Inflammatory macrophage (primary cell): ENCODE measurements at places on chromosomes 2 and 18.

- peak; percentile 9 for DNase-seq
Measured at GRCh38 chr2:15730545-15731212, 139.0 kb downstream of the DDX1 start.

- DNase-seq, result peak; percentile 68
Measured at GRCh38 chr2:7057865-7058400, 140.7 kb downstream of the RNF144A start.

GRCh38 chr18:26511339-26512071 lies 36.8 kb downstream of the KCTD1 start:
- DNase-seq, result no peak

- no peak for DNase-seq
Measured at GRCh38 chr2:28352610-28353195, 40.0 kb upstream of the FOSL2 start.

GRCh38 chr2:238978497-238978896 lies 130.6 kb downstream of the TWIST2 start:
- no peak for DNase-seq

DNA sequence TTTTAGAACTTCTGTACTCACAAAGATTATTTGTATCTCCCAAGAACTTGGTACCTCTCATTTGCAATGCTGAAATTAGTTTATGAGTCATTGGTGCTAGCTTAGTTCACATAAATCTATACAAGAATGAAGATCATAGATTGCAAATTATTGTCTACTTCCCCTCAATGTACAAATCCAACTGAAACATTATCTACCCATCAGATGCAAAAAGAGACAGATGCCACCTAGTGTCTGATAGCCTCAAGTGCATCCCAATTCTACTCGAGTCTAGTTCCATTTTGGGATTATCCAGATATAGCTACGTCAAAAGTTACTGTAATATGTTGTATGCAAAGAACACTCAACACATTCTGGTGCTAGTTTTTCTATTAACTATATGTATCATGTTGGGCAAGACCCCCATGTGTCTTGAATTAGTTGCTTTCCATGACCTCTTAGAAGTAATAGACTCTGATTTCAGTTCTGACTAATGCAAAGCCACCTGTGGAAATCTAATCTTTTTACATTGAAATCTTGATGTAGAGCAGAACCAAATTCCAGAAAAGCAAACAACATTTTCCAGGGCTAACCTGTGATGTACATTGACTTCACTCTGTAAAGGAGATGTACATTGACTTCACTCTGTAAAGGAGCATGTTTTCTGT lies 210.0 kb downstream of the RBM43 start:
- DNase-seq, result peak; percentile 46

DNA sequence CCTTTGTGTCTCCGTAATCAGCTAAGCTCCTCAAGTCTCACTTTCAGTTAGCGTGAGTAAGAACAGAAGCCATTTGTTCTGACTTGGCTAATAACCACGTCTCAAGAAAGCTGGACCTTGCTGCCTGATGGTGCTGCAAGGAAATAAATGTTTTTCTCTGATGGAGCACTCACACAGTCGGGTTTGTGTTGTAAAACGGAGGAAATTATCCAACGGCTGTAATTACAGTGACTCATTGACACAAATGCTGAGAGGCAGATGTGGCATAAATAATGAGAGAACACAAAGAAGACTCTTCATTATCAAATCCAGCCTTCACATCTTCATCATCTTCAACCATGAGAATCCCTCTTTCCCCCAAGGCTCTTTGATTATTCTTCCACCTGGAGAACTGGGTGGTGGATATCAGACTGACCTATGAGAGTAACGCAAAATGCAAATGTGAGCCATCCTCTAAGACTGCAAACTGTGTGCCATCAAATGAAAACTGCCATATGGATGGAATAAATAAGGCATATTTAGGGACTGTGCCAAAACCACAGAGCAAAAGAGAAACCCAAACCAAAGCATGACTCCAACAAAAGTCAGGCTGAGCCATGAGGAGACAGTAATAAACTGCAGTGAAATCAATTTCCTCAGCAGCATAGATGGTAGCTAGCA lies 252.6 kb downstream of the RND3 start:
- DNase-seq, result no peak

GRCh38 chr2:121038031-121038430 lies 247.0 kb downstream of the TFCP2L1 start:
- no peak for DNase-seq
